GM12865 (cell line): ENCODE measurements at places on chromosomes 11 and 22.

- no peak for DNase-seq
Measured at GRCh38 chr11:95584589-95584988, 205.0 kb downstream of the FAM76B start.

DNA sequence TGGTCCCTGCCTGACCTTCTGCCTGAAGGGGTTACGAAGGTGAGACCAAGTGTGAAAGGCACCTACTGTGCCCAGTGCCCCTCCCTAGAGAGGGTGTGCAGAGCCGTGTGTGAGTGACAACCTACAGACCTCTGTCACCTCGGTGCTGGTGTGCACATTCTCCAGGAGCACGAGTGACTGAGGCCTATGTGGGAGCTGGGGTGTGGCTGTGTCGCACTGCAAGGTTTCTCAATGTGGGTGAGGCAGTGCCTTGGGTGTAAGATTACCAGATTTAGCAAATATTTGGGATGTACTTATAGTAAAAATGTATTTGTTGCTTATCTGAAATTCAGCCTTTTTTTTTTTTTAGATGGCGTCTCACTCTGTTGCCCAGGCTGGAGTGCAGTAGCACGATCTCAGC, 5.6 kb downstream of the STARD10 start:
- DNase-seq: no peak

GRCh38 chr22:20180245-20180630, 29.4 kb upstream of the CCDC188 start:
- no peak for DNase-seq

GRCh38 chr22:31177420-31178162, 17.6 kb downstream of the RNF185 start:
- no peak for DNase-seq

DNA sequence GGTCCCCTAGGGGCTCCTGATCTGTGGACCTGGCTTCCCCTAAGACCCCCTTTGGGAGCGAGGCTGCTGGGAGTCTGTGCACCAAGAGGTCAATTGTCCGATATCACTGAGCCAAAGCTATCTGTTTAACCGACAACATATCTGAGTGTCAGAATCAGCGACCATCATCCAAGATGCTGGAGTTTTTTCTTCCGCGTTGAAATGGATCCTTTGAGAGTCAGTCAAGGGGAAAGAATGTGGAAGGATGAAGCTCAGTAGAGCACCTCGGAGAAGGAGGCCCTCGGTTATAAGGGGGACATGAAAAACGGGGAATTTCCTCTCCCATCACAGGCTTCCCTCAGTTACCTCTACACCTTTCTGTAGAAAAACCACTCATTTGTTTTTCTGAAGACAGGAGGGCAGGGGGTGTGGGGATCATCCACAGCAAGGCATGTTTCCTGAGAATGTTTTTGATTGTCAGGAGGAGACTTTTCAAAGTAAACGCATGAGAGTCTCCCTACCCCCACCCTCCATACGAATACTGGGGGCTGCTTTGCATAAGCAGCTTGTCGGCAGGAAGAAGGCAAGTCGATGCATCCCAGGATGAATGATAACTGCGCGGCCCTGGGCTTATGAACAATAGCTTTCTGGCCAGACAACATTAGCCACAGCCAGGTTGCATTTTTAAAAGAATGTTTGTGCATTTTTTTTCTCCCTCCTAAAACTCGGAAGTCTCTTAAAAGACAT, 37.7 kb upstream of the CCND1 start:
- DNase-seq: no peak

DNA sequence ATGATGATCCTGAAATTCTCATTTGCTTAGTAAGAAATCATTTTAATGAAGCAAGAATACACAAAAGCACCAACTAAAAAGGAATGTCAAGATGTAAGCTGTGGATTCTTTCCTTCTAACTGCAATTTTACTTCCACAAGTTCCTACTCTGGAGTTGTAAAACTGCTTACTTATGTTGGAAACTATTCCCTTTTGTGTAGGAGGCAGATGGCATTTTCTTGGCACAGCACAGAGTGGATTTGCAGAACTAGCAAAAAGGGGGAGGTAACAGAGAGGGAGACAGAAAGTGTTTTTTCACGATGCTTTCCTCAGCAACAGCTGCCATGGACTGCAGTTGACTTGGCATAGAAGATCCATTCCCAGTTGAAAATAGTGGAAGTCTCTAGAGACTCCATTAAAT, 1112.0 kb upstream of the RAG2 start:
- no peak for DNase-seq

GRCh38 chr22:42287174-42287890, 16.9 kb upstream of the TCF20 start:
- no peak for DNase-seq

DNA sequence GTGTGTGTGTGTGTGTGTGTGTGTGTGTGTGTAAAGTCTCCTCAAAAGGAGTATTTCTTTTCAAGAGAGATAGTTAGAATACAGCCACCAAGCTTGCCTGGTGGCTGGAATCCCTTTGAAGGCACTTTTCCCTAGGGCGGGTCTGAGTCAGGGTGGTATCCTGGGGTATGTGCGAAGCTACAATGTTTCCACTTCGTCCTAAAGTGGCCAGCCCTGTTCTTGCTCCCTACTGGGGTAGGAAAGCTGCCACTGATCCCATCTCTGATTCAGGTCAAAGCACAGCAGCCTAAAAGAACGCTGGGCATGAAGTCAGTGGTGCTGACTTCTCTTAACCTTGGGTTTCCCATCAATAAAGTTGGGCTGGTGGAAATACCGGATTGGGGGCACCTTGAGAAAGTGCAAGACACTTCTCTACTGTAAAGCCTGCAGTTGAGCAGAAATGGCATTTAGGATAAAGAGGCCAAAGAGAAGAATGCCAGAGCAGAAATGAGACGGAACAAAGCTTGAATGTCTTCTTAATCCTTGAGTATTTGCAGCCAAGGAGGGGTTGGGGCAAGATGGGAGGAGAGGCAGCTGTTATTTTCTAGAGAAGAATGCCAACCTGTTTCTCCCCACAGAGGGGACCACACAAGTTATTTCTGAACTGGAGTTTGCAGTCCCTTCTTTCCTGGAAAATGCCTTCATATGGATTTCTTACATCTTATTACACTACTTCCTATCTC, 35.3 kb downstream of the ZNRF3 start:
- no peak for DNase-seq

DNA sequence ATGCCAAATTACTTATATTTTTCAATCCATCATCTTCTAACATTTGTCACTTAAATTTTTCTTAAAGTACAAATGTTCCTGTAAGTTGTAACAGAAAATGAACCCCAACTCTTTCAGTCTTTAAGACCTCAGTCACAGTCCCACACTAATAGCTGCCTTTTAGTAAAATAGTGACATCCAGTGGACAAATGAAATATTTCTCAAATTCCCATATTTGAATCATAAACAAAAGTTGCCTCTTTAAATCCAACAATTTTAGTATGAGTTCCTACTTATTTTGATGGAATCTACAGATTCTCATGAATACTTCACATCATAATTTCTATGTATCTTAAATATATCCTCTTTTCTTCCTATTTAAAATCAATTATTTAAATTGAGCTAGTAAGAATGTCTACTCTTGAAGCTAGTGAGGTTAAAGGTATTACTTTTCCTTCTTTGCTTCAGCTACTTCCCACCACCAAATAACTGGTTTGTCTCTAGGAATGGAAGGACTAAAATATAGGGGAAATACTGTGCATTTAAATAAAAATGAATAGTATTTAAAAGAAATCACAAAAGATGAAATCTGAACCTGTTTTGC, 9.2 kb downstream of the LIN7C start:
- DNase-seq: peak; percentile 23

GRCh38 chr11:47329987-47330931, 22.2 kb downstream of the MYBPC3 start:
- no peak for DNase-seq

GRCh38 chr11:10418259-10418949, 36.7 kb upstream of the AMPD3 start:
- DNase-seq: no peak

GRCh38 chr11:4190098-4190497, 95.5 kb downstream of the RRM1 start:
- no peak for DNase-seq

- no peak for DNase-seq
Measured at GRCh38 chr11:1222491-1223345, at the start of gene MUC5B. MUC5B (plus strand) TSS chr11:1223066; CDS start chr11:1223124, 58 bp downstream.

- no peak for DNase-seq
Measured at GRCh38 chr11:133808393-133809140, 36.7 kb downstream of the SPATA19 start.

- DNase-seq: no peak
Measured at GRCh38 chr11:36048496-36049247, 104.8 kb downstream of the LDLRAD3 start.

- DNase-seq: no peak
Measured at GRCh38 chr11:128949791-128950454, 7.3 kb upstream of the TP53AIP1 start.

DNA sequence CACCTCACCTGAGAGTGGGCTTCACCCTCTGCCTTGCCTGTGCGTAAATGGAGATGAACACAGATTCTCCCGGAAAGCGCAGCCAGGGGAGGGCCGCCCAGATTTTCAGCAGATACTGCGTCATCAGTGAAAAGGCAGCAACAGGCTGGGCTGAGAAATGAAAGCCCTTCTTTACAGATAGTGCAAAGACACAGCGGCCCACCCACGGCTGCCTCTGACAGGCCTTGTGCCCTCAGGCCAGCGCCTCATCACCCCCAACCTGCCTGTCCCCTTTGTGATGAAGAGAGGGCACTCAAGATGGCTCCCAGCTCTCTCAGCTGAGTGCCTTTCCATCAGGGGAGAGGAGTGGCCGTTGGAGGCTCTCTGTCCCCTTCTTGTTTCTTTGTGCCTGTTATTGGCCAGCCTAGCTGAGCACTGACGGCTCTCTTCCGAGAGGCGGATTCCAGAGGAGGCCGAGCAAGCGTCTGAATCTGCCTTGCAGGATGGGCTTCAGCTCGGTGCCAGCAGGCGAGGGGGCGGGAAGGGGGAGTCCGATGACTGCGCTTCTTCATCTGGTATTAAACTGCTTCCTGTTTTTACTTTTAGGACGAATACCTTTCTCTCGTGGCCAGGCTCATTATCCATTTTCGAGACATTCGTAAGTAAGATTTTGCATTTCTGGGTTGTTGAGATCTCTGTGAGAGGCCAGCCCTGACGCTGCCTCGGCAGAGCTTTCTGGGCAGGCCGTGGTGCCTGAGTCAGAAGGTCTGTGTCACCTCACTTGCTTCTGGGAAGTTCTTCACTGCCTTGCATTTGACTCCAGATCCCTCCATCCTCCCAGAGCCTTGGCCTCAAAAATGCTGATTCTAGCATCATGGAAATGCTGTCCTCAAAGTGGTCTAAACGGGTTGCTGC, 43.7 kb downstream of the MED15 start:
- peak; percentile 23 for DNase-seq

- no peak for DNase-seq
Measured at GRCh38 chr22:42490243-42490832, 29.3 kb downstream of the RRP7A start.

- DNase-seq: no peak
Measured at GRCh38 chr11:107183953-107184352, 165.7 kb upstream of the GUCY1A2 start.

DNA sequence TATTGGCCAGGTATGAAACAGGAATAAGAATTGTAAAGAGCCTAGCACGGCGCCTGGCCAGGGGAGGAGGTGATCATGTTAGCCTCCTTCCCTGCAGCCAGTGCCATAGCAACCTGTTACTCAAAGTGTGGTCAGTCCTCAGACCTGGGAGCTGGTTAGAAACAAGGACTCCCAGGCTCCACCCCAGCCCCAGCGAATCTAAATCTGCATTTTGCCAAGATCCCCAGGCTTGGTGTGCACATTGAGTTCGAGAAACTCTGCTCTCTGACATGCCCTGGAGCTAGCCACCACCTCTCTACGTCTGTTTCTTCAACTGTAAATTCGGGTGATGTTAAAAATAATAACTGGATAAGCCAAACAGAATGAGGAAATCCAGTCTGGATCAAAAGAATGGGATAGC, 56.1 kb upstream of the ALX4 start:
- DNase-seq: no peak

GRCh38 chr11:36150986-36151385, 138.2 kb downstream of the COMMD9 start:
- DNase-seq: no peak

DNA sequence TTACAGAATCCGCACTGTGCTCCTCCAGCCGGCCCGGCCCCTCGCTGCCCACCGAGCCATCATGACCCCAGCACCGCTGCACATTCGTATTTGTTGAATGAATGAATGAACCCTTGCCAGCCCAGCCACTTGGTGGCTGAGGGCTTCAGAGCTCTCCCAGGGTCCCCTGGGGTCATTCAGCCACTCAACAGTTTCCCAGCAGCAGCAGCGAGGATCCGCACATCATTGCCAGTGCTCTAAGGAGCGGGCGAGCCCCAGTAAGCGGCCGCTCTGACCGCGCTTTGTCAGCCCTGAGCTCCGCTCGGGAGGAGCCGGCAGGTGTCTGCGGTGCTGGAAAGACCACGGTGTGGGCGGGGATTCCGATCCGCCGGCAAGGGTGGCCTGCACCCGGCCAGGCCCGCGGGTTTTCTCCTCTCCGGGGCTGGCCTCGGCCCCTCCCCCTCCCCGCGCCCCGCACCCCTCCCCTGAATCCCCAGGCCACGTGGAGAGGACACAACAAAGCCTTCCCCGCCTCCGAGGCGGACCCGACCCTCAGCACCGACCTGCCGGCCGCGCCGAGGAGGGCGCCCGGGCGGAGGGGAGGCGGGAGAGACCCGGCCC, 563 bp downstream of the BID start:
- DNase-seq: peak; percentile 75

GRCh38 chr11:27429761-27430393, 42.7 kb downstream of the LGR4 start:
- no peak for DNase-seq

GRCh38 chr11:89667001-89667400, 43.1 kb upstream of the TRIM77 start:
- DNase-seq: no peak

DNA sequence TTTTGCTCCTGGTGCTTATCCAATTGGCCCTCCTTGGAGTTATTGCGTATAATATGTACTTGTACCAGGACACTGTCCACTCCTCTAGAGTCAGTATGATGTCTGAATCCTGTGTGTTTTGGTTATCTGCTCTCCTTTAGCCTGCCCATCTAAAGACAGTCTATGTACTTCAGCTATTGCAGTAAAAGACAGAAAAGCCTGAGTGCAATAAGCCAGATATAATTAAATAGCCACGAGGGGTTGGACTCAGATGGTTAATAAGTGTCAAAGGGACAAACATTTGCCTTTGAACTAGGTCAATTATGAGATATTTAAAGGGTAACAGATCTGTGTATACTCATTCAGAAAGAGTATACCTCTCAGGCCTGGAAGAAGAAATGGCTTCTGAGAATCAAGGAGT, 406.7 kb downstream of the LUZP2 start:
- DNase-seq: no peak

DNA sequence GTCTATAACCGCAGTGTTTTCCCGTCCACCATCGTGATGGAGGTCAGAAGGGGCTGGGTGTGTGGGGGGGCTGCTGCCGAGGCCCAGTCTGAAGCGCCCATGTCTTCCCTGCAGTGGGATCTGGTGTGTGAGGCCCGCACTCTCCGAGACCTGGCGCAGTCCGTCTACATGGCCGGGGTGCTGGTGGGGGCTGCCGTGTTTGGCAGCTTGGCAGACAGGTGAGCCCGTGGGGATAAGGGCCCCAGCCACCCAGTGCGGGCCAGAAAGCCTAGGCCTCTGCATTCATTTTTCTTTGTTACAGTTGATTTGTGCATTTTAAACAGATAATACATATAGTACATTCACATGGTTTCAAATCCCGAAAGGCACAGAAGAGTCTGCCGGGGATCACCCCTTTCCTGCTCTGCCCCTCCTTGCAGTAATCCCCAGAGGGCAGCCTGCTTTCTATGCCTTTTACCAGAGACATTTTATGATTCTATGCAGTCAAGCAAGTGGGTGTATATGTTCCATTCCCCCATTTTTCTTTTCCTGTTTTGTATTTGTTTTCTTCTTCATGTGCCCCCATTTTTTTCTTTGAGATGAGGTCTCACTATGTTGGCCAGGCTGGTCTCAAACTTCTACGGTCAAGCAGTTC, 32.6 kb downstream of the CAPN1 start:
- no peak for DNase-seq
